ENCODE measurements at places on chromosomes 12 and 14.

DNA sequence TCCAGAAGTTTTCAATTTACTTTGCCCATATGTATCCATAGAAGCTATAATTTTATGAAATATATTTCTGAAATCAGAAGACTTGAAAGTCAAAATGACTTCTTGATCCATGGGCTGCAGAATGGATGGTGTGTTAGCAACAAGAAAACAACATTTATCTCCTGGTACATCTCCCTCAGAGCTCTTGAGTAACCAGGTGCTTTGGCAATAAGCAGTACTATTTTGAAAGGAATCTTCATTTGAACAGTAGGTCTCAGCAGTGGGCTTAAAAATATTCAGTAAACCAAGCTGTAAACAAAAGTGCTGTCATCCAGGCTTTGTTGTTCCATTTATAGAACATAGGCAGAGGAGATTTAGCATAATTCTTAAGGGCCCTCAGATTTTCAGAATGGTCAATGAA, 100.4 kb downstream of the SLC38A1 start:
- DNase-seq, result no peak

DNA sequence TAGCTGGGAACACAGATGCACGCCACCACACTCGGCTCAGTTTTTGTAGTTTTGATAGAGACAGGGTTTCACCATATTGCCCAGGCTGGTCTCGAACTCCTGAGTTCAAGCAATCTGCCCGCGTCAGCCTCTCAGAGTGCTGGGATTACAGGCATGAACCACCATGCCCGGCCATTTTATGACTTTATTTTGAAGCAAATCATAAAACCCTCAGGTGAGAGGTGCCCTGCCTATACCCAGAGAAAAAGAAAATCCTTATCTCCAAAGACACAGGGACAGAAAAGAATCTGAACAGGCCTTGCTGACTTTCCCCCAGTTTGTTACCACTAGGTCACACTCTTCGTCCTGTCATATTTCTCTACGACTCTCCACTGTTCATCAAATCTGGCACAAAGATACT, 48.8 kb downstream of the DAO start:
- no peak for DNase-seq

GRCh38 chr12:86193931-86194330, 62.3 kb downstream of the MGAT4C start:
- no peak for DNase-seq

DNA sequence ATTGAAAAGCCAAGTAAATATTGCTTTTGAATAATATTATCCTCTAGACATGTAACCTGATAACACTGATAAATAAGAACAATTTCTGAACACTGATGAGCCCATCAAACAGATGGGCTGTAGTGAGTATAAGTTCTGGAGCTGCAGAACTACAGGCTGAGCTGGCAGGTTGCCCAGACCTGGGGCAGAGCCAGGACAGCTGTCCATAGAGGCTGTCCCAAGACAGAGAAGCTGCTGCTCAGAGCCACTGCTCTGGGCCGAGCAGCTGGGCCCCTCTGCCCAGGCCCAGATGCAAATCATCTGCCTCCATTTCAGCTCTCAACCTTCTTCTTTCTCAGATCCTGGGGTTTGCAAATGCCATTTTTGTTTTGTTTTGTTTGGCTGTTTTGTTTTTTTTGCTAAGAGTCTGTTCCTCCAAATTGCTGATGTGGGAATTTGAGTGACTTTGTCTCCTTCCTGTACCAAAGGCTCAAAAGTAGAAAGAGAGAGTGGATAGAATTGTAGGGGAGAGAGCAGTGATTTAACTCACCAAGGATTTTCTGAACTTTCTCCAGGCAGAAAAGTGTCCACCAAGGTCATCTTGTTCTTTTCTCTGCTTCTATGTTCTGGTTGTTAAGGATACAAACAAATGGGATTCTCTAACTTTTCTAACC, 4.0 kb upstream of the TESPA1 start:
- no peak for DNase-seq

GRCh38 chr14:105436891-105437722, 17.5 kb downstream of the MTA1 start:
- DNase-seq, result no peak

- DNase-seq, result no peak
Measured at GRCh38 chr14:58805057-58805456, 167.3 kb downstream of the DACT1 start.

GRCh38 chr12:52037248-52037861, 13.9 kb upstream of the NR4A1 start:
- DNase-seq, result no peak

DNA sequence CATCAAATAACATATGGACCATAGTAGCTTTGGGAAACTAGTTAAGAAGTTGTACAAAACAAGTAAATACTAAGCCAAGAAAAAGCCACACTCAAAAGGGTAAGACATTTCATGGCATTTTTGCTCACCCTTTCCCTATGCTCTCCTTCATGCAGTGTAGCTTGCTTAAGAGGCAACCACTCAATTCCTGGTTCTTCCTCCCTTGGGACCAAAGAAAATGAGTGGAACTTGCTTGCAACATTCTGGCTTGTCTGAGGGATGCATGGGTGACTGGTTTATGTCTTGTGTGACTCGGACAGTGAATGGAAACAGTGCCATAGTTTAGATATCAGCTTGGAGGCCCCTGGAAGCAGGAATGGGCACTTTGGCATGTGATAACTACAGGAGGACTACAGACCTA, 252.0 kb upstream of the ARID2 start:
- no peak for DNase-seq

GRCh38 chr12:90801776-90802175, 153.2 kb downstream of the CCER1 start:
- DNase-seq, result no peak

DNA sequence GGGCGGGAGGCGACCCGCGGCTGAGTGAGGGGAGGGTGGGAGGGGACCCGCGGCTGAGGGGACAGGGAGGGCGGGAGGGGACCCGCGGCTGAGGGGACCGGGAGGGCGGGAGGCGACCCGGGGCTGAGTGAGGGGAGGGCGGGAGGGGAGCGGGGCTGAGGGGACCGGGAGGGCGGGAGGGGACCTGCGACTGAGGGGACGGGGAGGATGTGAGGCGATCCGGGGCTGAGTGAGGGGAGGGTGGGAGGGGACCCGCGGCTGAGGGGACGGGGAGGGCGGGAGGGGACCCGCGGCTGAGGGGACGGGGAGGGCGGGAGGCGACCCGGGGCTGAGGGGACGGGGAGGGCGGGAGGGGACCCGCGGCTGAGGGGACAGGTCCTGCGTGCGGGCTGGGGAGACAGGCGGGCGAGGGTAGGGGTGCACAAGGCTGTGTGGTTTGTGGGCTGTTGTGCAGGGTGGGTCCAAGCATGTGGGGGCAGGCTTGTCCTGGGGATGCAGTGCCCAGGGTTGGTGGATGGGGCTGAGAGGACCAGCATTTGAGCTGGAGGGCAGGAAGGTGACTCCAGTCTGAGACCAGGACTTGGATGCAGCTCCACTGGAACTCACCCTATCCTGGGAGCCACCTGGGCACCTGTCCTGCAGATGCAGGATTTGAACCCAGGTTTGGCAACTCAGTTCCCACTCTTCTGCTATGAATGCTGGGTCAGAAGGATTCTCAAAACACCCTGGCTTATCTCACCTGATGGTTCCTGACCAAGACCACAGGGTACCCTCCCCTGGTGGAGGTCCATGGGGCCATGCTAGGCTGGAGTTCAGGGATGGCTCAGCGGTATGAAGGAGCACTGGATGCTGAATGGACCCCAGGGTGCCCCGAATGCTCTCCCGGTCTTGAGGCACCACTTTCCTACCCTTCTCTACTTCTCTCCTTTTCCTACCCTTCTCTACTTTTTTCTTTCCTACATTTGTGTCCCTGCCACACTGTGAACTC, 9.4 kb downstream of the PLD4 start:
- no peak for DNase-seq

GRCh38 chr14:68682166-68683103, 110.4 kb downstream of the ZFP36L1 start:
- peak; percentile 50 for DNase-seq

GRCh38 chr12:6425590-6426531, 18.9 kb upstream of the CD27 start:
- no peak for DNase-seq

DNA sequence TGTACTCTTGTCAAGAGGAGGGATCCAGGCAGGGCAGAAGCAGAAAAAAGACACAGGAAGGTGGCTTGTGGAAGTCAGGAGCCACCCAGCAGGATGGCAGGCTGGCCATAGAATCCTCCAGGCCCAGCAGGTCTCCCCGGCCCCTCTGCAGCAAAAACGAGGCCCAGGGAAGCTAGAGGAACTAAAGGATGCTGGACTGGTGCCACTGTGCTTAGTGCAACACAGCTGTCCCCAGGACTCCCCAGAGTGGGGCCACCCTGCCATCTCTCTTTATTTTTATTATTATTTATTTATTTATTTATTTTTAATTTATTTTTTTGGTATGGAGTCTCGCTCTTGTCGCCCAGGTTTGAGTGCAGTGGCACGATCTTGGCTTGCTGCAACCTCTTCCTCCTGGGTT, 54.1 kb downstream of the PITPNM2 start:
- DNase-seq, result no peak

DNA sequence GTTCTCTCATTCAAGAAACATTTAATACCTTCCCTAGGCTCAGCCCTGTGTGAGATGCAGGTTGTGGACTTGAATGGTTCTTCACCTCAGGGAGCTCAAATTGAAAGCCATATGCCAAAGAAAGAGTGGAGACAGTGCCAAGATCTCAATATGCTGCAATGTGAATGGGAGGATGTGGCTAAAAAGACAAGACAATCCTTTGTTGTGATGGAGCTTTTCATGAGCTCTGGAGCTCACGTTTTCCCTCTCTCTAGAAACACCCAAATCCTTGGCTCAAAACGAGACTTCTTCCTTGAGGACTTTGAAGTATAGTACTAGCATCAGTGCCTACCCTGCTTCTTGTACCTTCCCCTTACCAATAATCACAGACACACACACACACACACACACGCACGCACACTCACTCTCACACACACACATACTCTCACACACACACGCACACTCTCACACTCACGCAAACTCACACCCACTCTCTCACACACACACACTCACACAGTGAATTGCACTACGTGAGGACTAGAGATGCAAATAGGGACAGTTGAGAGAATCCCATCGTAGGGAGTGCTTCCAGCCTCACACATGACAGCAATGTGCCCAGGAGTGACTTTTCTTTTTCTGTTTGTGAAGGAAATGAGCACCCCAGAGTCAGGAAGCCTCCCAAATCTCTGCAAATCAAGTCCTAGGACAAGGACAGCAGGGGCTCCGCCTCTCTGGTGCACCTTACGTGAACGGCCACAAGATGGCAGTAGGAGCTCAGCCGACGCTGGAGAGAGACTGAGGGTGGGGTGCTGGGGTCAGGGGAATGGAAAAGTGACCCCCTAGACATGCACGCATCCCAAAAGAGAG, 231.4 kb downstream of the PCNX1 start:
- DNase-seq, result peak; percentile 3

- DNase-seq, result no peak
Measured at GRCh38 chr12:63228853-63229252, 77.9 kb upstream of the AVPR1A start.

DNA sequence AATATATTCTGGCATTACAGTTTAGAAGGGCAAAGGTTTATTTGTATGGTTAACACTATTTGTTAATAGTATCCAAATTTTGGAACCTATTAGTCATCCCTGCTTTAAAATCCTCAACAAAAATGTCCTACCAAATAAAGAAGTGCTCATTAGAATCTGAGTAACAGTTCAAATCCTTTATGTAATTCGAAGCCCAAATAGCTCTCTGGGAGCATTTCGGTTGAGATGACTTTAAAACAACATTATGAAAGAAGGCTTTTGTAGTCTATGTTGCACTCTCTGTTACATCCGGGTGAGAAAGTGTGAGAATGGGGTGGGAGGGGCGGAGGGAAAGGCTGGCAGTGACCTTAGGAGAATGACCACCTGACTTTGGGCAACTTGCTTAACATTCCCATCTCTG, 59.7 kb downstream of the SLC38A1 start:
- DNase-seq, result no peak

DNA sequence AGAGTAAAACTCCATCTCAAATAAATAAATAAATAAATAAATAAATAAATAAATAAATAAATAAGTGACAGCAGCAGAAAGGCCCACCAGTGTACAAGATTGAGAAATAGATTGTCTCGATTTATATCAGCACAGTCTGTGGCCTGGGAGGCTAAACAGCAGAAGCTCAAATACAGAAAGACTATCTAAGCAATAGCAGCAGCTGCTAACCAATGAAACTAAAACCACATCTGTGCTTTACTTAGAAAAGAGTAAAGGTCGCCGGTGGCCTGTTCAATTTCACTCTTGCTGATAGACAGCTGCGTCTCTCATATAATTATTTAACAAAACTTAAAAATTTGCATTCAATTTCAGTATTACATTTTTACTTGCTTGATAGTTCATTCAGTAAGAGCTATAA, 325.7 kb downstream of the CEP128 start:
- no peak for DNase-seq

DNA sequence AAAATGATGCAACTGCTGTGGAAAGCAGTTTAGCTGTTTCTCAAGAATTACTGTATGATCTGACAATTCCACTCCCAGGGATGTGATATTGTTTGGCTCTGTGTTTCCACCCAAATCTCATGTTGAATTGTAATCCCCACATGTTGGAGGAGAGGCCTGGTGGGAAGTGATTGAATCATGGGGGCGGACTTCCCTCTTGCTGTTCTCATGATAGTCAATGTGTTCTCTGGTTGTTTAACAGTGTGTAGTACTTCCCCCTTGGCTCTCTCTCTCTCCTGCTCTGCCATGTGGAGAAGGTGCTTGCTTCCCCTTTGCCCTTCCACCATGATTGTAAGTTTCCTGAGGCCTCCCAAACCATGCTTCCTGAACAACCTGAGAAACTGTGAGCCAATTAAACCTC, 93.4 kb upstream of the CPM start:
- DNase-seq, result no peak

DNA sequence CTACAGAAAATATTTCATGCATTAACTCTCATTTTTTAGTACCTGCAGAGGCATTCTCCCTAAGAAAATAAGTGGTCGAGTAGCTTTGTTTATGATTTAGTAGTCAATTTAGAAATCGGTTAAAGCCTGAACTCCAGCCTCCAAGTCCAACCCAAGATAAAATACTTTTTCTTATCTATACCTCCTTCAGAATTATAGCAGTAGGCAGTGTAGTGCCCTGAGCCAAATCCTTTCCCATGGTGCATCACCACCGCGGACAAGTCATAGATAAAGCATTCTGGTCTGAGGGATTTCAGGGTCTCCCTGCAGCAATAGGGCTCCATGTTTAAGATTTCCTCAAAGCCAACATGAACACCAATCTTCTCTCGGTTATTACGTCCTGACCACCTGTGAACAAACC, 30.5 kb downstream of the USP44 start:
- no peak for DNase-seq

GRCh38 chr12:85531341-85531740, 251.3 kb downstream of the ALX1 start:
- no peak for DNase-seq

GRCh38 chr14:72521968-72522741, 371.7 kb downstream of the DPF3 start:
- no peak for DNase-seq

GRCh38 chr12:6340745-6341416, 995 bp downstream of the TNFRSF1A start:
- no peak for DNase-seq

GRCh38 chr14:88049936-88050335, 45.0 kb downstream of the GPR65 start:
- DNase-seq, result no peak

Measured in T-helper 22 cell (primary cell).